ENCODE measurements at places on chromosomes 3 and 15.

GRCh38 chr3:130537673-130538304 lies 20.8 kb downstream of the COL6A6 start:
- DNase-seq, result no peak

GRCh38 chr3:10557781-10558373 lies 52.5 kb upstream of the ATP2B2 start:
- DNase-seq, result no peak

GRCh38 chr15:98408231-98408630 lies 240.1 kb upstream of the IGF1R start:
- DNase-seq, result no peak

DNA sequence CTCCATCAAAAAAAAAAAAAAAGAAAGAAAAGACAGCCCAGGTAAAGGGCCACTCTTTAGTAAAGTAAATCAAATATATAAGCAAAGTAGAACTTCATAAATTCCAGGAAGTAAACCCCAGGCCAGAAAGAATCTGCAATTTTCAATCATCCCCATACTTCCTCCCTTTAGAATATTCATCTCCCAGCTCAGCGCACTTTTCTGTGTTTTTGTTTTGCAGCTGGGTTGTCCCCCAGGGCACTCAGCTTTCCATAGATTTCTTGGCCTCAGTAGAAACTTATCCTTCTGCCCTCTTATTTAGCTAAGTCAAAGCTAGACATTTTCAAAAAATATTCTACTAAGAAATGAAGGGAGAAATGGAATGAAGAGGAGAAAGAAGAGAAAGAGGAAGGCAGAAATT lies 24.0 kb upstream of the SPRED1 start:
- DNase-seq, result no peak

DNA sequence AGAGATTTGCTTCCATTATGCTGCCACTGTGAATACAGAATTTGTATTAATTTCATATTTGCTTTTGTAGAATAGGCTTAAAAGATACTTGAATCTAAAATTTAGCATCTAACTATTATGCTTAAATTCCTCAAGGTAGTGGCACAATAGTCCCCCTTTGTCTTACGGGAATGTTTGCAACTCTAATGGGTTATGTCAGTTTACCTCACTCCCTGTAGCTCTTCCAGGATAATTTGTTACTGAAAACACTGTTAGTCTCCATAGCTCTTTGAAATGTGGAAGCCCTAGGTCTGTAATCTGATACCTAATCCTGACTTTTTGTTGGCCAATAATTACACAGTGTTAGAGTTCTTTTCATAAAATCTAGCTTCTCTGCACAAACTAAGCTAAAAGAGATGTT lies 433.4 kb downstream of the PYDC2 start:
- peak; percentile 2 for DNase-seq

Measured in left lung (tissue), 14 donors.